RWPE2 (cell line): ENCODE measurements at places on chromosomes 13 and 19.

DNA sequence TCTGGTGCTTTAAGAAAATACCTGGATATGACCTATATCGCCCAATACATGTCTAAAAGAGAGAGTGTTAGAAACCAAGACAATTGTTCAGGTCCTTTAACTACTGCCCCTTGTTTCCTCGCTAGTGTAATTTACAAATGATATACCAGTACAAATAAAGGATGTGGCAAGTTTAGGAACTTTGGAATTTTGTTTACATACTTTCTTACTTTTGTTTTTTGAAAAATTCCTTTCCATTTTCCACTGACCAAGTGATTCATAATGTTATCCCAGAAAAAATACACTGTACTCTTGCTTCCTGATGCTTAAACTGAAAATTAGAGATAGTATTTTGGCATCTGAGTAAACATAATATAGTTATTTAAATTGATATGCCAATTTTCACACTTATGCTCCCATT is 96.8 kb upstream of the CSNK1A1L start:
- DNase-seq, result no peak

GRCh38 chr19:42224940-42225717 is 5.0 kb downstream of the ZNF526 start:
- no peak for DNase-seq

DNA sequence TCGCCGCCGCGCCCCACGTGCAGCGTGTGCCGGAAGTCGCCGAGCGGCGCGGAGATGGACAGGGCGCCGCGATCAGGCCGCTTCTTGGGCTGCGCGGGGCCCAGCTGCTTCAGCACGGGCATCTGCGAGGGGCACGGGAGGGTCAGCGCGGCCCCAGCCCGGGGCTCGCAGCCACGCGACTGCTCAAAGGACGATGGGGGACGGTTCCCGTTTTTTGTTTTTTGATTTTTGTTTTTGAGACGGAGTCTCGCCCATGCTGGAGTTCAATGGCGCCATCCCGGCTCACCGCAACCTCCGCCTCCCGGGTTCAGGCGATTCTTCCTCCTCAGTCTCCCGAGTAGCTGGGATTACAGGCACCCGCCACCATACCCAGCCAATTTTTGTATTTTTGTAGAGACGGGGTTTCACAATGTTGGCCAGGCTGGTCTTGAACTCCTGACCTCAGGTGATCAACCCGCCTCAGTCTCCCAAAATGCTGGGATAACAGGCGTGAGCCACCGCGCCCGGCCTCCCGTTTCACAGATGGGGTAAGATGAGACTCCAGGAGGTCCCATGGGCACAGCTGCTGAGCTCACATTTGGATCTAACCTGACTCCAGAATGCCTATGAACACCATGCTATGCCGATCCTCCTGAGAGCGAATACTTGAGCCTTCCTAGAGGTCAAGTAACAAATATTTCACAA is 2.0 kb upstream of the LENG9 start:
- DNase-seq, result no peak

GRCh38 chr13:72164811-72165210 is 297.8 kb upstream of the DACH1 start:
- no peak for DNase-seq

DNA sequence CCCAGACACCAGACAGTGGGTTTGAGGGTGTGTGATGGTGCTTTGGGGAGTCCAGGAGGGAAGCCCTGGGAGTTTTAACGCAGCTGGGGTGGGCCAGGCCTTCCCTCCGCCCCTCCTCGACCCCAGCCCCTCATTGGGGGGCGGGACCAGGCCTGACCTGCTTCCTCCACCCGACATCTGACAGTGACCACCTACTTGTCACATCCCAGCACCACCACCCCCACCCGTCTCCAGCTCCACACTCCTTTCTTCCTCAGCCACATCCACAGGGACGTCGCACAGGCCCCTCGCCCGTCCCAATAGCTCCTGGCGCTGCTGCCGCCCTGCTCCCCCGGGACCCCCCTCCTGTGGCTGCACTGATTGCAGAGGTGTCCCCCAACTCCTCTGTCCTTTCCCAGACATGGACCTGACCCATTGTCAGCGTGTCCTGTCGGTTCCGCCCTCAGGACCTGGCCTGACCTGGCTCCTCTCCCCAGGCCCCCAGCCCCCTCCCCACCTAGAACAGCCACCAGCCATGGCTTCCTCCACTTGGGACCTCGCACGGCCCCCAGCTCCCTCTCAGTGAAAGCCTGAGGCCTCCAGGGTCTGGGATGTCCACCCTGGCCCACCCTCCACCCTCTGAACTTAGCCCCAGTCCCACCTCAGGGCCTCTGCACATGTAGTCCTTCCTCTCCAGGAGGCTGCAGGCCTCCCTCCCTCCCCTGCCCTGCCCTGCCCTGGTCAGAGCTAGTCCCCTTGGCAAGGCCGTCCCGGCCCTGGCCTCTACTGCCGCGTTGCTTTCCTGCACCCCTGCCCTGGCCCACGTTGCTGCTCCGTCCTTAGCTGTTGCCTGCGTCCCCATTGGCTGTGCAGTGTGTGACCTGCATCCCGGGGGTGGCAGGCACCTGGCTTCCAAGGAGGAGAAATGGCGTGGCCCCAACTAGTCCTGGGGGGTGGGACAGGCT is 30.4 kb downstream of the COMP start:
- no peak for DNase-seq

GRCh38 chr19:51079481-51080110 is 3.1 kb downstream of the KLK14 start:
- no peak for DNase-seq

- DNase-seq, result no peak
Observed at GRCh38 chr13:46782691-46783090, 14.3 kb downstream of the ESD start.

DNA sequence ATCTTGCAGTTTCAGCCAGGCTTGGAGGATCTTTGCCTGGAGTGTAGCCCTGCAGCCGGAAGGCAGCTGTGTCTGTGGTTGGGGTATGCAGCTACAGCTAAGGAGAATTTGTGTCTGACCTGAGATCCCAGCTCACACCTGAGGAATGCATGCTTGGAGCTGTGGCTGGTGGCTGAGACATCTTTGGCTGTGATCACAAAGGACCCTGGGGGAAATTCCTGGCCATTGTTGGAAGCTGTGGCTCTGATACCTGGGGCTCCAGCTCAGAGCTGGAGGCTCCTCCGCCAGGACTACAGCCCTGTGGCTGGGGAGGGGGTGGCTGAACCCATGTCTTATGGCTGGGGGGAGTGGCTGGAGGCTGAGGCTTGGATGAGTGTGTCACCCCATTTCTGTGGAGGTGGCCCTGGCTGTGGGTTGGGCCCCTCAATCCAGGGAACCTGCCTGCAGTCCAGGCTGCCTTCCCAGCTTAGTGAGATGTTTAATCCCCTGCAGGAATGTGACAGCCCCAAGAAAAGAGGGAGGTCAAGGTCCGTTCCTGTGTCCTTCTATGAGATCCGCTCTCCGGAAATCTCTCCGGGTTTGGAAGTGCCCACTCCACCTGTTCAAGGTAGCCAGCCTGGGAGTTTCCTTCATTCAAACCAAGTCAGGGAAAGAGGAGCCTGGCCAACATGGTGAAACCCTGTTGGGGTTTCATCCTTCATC is 27.6 kb downstream of the ARHGEF18 start:
- no peak for DNase-seq

DNA sequence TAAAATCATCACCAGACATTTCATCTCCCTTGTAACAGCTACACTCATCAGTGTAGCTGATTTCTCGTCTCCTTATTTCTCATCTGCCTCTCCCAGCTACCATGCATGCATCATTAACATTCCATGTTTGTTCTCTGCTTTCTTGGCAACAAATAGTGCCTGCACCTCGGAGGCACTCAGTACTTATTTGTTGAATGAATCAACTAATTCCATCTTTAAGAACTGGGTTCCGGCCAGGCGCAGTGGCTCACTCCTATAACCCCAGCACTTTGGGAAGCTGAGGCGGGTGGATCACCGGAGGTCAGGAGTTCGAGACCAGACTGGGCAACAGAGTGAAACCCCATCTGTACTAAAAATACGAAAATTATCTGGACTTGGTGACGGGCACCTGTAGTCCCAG is 63.9 kb upstream of the GTF3A start:
- DNase-seq, result no peak

GRCh38 chr13:46831588-46832194 is 34.7 kb upstream of the ESD start:
- DNase-seq, result no peak
